Stimulated activated CD4-positive, alpha-beta T cell treated with anti-CD3 and anti-CD28 coated beads, TNF-alpha, amount 100 ng/mL, for 4 hours (primary cell): ENCODE measurements at places on chromosomes 6 and 20.
A peak's percentile ranks its signal among the peaks of the same experiment; 100 is the strongest.

DNA sequence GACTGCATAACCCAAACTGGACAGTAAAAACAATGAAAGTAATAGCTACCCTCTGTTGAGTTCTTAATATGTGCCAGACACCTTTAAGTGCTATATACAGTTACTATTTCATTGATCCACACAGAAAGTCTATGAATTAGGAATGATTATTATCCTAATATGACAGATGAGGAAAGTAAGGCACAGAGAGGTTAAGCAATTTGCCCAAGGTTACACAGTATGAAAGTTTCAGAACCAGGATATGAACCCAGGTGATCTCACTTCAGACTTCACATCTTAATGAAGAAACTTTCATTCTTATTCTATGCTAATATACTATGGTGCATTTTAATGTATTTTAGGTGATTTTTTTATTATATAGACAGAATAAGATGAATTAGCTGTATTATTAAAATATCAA lies 40.6 kb upstream of the RIPPLY2 start:
- DNase-seq = no peak

- DNase-seq = no peak
Observed at GRCh38 chr6:121274666-121275295, 59.5 kb downstream of the TBC1D32 start.

- DNase-seq = no peak
Observed at GRCh38 chr6:168628176-168628553, 187.2 kb downstream of the SMOC2 start.

DNA sequence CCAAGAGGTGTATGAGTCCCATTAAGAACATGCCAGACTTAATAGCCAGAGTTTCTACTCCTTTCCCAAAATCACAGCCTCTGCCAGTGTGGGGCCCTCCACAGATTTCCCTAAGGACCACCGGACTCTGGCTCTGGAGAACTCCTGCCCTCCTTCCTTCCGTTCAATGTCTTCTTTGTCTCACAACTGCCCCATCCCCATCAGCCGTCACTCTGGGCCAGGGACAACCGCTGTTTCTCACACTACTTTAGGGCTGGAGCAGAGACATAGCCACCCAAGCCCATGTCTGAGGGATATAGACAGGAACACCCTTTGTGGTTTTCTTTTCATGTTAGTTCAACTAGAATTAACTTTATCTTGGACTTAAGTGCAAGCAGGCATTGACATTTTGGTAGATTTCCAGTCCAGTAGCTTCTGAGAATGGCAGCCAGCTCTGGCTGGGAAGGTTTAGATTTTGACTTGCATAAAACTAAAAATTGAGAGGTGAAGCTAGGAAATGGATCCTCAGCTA lies 6.7 kb upstream of the ACSS1 start:
- DNase-seq = no peak

- no peak for DNase-seq
Observed at GRCh38 chr6:161116554-161116953, 125.0 kb downstream of the MAP3K4 start.

DNA sequence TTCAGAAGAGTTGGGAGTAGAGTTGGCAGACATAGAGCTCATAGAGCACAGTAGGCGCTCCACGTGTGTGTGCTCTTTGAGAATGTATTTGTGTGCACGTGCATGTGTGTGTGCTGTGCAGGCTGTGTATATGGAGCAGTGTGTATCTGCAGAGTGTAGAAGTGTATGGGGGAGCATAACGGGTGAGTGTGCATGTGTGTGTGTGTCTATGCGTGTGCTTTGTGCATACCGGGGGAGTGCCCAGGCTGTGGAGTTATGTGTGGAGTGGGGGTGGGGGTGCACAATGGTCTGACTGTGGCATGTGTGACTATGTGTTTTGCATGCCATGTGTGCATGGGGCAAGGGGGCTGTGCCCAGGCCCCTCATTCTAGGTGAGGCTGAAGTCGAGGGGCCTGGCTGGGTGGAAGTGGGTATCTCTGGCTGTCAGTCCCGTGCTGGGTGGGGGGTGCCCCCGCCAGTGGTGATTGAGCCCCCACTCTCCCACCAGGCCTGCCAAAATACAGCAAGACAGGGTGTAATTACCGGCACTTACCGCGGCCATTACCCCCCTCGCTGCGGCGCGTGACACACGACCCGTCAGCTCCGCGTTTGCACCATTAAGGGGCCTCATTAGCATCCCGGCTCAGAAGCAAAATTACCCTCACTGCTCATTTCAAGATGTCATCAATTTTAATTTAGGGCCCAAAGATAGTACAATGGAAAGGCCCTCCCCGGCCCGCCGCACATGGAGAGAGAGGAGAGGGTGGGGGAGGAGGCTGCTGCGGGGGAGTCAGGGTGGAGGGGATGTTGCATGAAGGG lies 39.1 kb downstream of the MDFI start:
- no peak for DNase-seq

- DNase-seq = no peak
Observed at GRCh38 chr6:37347670-37348111, 6.1 kb upstream of the RNF8 start.

DNA sequence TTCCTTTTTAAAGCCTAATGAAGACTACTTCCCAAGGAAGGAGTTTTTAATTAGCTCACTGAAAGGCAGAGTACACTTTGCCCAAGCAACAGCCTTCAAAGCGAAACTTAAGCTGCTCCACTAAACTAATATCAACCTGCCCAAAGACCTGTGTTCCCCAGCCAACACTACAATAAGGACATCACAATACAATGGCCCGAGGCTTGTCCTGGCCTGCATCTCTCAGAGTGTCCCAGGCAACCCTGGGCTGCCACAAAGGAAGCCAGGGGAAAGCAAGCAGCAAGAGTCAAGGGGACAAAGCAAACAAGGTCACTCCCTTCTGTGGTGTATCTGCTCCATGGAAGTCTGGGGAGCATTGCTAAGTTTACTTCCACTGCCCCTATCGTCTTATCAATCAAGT lies 52.3 kb downstream of the PIGU start:
- no peak for DNase-seq

- DNase-seq = no peak
Observed at GRCh38 chr6:159913862-159914564, 23.2 kb downstream of the MAS1 start.

- DNase-seq = no peak
Observed at GRCh38 chr20:2729791-2730190, 37.2 kb downstream of the EBF4 start.

DNA sequence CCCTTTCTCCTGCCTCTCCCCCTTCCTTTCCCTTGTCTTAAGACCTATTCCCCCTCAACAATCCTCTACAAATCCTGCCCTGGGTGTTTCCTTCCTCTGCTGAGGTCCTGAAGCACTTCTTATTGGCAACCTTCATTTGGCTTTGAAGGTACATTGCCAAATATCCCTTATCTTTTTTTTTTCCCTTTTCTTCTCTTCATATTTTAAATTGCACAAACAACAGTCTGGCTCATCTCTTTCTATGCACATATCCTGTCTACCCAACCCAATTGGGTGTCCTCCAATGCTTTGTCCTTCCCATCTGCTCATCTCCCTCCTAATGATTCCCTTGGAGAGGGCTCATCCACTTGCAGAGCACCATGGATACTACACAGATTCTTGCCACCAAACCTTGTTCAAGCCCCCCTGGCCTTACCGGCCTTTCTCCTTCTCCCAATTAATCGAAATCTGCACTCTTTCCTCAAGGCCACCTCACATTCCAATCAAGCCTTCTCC lies 537.9 kb upstream of the JARID2 start:
- DNase-seq = no peak

GRCh38 chr6:88539295-88539764 lies 373.2 kb upstream of the CNR1 start:
- no peak for DNase-seq

DNA sequence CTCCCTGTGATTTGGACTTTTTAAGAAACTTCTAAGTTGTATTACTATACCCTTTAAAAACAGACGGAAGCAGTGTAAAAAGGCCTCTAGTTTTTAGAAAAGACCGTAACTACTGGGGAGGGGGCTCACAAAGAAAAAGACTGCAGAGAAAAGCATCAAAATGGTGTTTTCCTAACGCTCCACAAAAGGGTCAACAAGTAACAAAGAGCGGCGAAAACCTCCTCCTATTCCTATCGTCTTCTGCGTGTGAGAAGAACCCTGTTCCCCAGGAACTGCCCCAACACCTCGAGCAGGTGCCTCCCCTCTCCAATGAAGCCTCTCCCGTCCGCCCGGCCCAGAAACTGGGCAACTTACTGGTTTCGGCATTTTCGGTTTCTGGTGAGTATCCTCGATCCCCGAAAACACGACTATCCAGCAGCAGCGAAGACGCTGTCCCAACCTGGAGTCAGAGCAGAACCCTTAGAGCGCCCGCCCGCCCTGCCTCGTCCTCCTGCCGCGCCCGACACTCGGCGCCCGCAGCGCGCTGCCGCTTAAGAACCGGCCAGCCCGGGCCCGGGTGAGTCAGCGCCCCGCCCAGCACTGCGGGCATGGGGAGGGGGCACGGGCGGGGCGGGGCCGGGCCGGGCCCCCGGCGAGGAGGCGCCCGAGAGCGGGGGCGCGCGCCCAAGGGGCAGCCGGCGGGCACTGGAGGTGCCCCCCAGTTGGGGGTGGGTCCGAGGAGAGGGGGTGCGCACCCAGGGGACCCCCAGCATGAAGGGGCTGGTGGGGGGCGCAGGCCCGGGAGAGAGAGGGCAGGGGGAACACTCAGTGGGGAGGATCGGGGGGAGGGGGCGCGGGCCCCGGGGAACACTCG lies 1.2 kb downstream of the EZR start:
- DNase-seq = peak; percentile 65

DNA sequence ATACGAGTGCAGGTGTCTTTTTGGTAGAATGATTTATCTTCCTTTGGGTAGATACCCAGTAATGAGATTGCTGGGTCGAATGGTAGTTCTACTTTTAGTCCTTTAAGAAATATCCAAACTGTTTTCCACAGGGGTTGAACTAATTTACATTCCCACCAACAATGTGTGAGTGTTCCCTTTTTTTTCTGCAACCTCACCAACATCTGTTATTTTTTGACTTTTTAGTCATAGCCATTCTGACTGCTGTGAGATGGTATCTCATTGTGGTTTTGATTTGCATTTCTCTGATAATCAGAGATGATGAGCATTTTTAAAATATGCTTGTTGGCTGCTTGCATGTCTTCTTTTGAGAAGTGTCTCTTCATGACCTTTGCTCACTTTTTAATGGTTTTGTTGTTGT lies 1.9 kb upstream of the ZNF831 start:
- no peak for DNase-seq

DNA sequence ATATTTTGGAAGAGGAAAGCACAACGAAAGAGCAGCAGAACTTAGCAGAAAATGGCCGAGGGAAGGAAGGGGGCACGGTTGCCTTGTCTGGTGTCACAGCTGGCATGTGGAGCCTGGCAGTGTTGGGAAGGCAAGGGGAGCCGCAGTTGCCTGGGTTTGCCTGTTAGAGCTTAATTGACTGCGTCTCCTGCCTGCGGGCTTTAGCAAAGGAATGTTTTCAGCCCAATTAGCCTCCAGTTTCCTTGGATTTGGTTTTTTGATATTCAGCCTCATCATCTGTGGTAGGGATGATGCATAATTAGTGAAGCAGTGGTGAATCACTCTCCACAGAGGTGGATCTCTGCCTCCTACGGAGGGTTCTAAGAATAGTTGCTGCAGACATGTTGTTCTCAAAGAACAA lies 832.6 kb downstream of the QKI start:
- no peak for DNase-seq

- DNase-seq = no peak
Observed at GRCh38 chr6:109006818-109007217, 87.8 kb downstream of the SESN1 start.

DNA sequence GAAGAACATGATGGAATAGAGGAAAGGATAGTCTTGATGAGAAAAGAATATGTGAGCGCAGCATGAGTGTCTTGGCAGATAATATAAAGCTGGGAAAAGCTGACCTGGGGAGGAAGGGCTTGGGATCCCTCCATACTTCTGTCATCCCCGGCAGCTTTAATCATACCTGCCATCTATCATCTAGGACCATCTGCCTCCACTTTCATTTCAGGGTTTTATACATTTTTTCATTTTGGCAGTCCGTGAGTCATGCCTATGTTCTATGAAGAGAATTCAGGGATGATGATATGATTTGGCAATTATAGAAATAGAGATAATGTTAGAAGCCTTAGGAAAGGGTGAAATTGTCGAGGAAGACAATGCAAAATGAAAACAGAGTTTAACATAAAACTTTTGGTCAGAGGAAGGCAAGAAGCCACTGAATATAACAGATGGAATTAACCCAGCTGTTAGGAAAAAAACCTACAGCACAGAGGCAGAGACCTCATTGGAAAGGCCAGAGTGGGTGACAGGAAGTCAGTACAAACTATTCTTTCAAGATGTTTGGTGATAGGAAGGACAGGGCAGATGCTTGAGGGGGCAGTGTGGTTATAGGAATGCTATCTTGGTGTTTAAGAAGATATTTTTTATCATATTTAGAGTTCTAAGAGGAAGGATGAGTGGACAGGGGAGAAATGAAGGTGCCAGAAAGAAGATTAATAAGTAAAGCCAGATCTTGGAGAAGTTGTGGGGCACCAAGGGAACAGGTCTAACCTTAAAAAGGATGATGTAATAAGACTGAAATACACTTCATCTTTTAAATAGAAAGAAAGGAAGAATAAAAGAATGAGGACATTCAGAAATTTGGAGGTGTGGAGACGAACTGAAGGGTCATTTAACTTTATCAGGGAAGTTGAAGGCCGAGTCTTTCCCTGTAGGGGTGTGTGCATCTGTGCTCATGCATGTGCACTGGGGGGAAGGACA lies 37.8 kb downstream of the MARCKS start:
- DNase-seq = no peak

DNA sequence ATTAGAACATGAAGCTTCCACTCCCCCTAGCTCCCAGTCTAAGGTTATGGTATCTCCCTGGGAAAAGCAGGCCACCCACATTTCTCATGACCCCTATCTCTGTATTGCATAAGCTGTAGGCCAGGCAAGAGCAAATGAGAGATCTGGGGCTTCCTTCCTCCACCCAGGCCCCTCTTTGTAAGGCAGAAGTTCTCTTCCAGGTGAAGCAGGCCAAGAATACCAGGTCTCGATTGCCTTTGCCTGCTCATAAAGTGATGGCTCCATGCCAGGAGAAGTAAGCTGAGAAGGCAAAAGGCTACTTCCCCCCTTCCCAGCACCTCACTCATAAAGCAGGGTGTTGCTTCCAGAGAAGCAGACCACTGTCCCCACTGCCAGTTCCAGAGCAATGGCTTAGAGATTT lies 144.1 kb upstream of the KCNK16 start:
- no peak for DNase-seq

GRCh38 chr6:137740091-137740755 lies 126.8 kb upstream of the TNFAIP3 start:
- DNase-seq = no peak

GRCh38 chr6:152244998-152245630 lies 392.0 kb downstream of the SYNE1 start:
- no peak for DNase-seq

- no peak for DNase-seq
Observed at GRCh38 chr20:18728165-18728869, 85.3 kb upstream of the SCP2D1 start.
